Fibroblast of skin of scalp (primary cell): ENCODE measurements at places on chromosomes 7 and 10.

DNA sequence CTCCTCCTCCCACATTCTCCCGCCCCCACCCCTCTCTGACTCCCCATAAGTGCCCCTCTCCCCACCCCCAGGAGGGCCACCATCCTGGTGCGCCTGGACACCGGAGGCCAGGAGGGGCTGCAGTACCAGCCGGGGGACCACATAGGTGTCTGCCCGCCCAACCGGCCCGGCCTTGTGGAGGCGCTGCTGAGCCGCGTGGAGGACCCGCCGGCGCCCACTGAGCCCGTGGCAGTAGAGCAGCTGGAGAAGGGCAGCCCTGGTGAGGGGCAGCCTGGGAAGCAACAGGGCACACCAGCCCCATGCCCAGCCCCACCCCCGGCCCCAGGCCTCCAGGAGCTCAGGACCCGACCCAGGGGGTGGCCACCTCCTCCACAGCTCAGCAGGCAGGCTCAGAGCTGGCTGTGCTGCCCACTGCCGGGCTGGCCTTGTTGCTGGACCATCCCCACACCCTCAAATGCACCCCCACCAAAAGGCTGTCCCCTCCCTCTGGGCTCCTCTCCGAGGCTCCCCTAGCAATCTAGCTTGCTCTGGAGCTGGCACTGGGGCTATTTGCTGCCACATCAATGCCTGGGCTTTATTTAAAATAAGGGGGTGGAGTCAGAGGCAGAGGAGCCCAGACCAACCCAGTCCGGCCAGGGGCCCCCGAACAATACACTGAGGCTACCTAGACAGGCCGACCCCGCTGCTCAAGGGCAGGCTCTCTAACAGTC is 14.8 kb downstream of the ATG9B start:
- DNase-seq = no peak

GRCh38 chr7:25037325-25037724 is 57.3 kb upstream of the OSBPL3 start:
- no peak for DNase-seq

GRCh38 chr10:102368077-102368476 is 27.4 kb upstream of the NFKB2 start:
- DNase-seq = no peak

- DNase-seq = no peak
Observed at GRCh38 chr10:79947083-79947415, 1.9 kb downstream of the SFTPD start.

DNA sequence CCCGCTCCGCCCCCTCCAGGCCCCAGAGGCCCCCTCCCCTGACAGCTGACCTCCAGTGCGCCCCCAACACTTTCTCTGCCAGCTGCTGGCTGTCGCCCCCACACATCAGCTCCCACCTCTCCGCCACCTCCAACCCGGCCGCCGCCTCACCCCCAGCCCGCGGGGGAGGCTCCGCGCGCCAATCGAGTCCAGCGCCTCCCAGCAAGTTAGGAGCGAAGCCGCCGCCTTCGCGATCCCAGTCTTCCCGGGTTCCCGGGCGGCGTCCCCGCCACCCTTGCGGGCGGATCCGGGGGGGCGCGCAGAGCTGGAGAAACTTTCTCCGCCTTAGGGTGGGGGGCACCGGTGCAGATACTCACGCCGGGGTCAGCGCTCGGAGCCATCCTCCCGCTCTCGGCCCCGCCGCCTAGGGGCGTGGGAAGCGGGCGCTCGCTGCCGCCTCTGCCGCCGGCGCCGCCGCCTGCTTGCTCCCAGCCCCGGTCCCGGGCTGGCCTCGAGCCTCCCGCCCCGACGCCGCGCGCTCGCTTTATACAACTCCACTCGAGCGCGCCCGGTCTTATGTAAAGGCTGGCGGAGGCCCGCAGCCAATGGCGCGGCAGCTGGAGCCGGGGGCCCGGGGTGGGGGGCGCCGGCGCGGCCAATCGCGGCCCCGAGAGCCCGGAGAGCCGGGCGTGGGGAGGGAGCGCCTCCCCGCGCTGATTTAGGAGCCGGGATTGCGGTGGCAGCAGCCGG is at the start of gene CRTAC1:
CRTAC1 (minus strand) TSS at position 529 of the 729 bp plus-strand sequence; CDS start at position 380, 149 bp downstream.
- peak; percentile 37 for DNase-seq

DNA sequence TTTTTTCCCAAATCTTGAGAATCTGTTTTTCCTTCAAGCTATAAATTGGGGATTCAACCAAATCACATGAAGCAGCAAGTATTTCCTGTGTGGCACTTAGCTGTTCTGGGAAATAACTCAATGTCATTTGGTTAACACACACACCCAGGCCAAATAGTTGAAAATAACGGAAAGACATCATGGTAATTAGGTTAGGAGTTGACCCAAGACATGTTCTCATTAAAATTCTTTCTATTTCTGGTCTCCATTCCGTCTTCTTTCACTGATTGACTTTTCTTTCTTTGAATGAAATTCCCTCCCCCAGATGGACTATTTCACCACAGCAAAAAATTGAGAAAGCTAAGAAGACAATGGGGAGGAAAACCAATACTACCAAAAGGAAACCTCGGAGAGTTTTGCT is 30.5 kb downstream of the NRP1 start:
- no peak for DNase-seq

- peak; percentile 40 for DNase-seq
Observed at GRCh38 chr10:17847585-17848296, 38.6 kb downstream of the MRC1 start.

DNA sequence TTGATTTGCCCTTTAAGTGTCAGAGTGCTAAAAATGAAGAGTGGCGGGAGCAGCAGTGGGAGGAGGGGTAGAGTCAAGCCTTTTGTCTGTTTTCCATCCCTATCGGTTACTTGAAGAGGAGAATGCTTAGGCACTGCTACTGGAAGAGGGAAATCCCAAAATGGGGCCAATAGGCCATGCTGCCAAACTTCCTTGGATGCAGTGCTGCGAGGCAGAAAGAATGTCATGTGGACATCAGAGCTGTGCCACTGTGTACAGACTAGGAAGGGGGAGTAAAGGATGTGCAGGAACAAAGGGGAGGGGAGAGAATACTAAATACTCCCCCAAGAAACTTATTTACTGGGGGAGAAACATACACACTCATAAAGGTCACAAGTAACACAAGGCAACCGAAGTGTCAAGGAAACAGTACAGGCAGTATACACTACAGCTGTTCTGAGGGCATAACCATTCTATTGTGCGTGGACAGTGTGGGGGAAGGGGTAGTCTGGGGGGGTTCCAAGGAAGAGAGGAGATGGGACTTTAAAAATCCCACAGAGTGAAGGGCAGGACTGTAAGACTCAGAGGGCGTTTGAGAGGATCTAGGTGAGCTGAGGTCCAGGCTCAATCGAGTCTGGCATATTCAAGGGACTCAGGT is 228.7 kb upstream of the PLXNA4 start:
- DNase-seq = no peak

- DNase-seq = no peak
Observed at GRCh38 chr7:94642838-94643653, 12.9 kb downstream of the SGCE start.

DNA sequence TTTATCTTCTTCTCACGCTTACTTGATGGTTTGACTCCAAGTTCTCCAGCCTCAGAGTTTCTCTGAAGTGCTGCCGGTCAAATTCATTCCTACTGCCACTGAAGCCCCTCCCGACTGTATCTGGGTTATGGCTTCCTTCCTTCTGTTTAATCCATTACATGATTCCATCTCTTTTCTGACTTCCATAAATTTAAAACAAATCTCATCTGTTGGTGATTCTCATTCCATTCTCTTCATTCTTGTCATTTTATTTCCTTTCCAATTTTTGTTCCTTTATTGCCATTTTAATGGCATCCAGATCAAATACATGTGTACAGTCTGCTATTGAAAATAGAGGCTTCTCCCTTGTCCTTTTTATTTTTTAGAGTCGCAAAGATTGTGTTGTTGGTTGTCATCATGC is 25.4 kb upstream of the HIBADH start:
- no peak for DNase-seq

DNA sequence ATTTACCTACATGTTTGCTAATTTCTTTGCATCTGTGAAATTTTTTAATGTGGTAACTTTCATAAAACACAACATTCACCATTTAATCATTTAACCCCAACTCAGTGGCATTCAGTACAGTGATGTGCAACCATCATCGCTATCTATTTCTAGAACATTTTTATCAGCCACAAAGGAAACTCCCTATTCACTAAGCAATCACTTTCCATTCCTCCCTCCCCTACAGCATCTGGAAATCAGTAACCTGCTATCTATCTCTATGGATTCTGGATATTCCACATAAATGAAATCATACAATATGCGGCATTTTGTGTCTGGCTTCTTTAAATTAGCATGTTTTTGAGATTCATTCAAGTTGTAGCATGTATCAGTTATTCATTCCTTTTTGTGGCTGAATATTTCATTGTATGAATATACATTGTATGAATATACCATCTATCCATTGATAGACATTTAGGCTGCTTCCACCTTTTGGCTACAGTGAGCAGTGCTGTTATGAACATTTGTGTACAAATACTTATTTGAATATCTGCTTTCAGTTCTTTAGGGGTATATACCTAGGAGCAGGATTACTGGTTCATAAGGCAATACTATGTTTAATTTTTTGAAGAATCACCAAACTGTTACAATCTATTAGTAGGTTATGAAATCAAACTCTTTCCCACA is 19.4 kb upstream of the BPGM start:
- DNase-seq = no peak

DNA sequence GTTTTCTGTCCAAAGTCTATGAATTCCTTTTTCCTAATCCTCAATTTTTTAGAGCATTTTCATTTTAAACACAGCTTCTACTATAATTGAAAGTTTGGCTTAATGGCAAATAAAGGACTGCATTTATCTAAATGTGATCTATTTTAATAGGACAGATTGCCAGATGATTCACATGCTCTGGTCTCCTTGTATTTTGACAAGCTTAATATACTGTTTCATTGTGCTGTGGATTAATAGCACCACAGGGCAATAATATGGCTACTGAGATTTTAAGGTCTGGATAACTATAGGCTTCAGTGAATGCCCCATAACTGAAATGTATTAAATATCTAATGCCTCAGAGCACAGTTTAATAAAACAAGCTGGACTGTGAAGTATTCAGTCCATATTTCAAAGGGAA is 1362.8 kb downstream of the XPNPEP1 start:
- no peak for DNase-seq

GRCh38 chr10:770975-771374 is 81.5 kb upstream of the DIP2C start:
- no peak for DNase-seq

- no peak for DNase-seq
Observed at GRCh38 chr10:7480742-7481367, 70.0 kb upstream of the SFMBT2 start.

- peak; percentile 15 for DNase-seq
Observed at GRCh38 chr7:5064391-5065106, 18.9 kb downstream of the RBAK start.

DNA sequence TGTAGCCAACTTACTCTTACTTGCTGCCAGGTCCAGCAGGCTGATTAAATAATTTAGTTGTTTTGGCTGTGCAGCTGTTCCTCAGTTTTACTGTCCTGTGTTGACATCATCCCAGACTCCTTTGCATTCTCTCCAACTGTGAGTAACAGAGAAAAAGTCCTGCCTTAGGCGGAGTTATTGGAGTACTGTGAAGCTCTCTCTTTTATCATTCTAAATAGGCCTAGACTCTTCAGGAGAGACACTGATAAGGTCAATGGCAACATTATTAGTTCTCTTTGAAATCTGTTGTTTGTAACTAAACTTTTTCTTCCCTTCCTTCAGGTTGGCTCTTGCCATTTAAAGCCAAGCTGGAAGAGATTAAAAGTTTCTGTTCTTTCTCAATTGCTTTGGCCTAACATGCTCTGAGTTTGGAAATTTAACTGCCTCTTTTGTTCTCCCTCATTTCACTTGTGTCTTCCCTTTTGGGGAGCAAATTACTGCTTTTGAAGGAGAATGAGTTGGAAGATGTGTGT is 215.7 kb upstream of the CSTF2T start:
- peak; percentile 58 for DNase-seq

DNA sequence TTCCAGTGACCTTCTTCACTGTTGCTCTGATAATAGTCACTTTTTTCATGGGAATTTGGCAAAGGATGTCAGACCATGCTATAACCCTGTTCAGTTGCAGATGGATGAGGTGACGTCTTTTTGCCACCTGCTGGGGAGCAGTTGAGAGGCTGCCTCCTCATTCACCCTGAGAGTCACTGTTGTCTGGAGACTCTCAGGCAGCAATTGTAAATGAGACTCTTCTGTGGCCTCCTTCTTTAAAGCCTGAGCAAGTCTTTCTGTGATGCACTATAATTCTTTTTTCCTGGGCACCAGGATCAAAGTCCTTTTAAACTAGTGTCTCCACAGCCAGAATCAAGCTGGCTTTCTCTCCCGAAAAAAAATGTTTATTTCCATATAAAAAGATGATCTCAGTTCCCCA is 345.1 kb downstream of the ARL4A start:
- DNase-seq = no peak

DNA sequence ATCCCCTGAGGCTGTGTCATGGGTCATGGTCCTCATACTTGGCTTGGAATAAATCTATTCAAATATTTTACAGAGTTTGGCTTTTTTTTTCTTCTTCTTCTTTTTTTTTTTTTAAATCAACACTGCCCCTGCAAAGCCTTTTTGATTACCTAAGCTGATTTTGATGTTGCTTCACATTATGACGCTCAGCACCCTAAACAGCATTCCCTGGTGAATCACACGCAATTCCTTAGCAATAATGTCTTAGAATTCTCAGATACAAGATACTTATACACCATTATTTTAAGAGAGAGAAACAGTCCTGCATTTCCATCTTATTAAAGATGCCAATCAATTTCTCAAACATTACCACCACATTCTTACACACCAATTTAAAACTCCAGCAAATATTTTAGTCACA is 323.7 kb upstream of the IGFBP3 start:
- peak; percentile 63 for DNase-seq

DNA sequence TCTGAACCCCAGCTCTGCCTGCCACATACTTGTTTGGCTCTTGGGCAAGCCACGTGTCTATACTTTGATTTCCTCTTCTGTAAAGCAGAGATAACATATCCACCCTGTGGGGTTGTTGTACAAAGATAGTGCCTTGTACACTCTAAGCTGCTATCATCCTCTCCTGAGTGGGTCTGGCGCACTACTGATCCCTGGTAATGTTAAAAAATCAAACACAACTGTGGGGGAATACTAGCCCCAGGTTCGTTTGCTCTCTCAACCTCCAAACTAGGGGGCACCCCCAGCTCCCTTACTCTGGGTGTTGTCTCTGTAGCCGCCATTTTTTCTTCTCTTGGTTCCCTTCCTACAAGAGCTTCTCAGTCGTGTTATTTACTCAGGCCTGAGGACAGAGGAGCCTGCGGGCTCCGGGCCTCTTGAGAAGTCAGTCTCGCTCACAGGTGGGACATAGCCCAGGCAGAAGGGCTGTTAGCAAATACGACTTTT is 1.0 kb downstream of the POLM start:
- no peak for DNase-seq

GRCh38 chr7:85286446-85286845 is 99.6 kb upstream of the SEMA3D start:
- no peak for DNase-seq

- no peak for DNase-seq
Observed at GRCh38 chr7:159151231-159151630, 6.6 kb upstream of the VIPR2 start.
